ENCODE measurements at places on chromosomes 5 and 9. TPM values are rescaled to one million over a fixed set of nuclear protein-coding genes. Genes with fewer than 3 reads are reported as not detected.

DNA sequence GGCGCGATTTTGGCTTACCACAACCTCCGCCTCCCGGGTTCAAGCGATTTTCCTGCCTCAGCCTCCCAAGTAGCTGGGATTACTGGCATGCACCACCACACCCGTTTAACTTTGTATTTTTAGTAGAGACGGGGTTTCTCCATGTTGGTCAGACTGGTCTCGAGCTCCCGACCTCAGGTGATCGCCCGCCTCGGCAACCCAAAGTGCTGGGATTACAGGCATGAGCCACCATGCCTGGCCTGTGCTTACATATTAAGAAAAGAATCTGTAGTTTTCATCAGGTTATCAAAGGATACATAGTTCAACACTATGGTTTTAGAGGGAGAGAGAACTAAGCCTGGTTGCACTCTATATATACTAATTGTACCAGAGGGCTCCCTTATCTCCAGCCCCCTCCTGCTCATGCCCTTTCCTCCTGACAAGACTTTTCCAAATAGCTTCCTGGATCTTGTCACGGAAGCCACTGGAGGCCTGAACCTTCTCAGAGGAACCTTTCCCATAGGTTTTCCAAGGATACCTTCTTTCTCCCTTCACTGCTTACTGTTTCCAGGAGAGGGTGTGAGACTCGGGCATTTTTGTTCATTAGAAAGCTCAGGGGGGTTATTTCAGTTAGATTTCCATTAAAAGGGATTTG lies 53.1 kb downstream of the SLC44A1 start:
- no peak for DNase-seq

DNA sequence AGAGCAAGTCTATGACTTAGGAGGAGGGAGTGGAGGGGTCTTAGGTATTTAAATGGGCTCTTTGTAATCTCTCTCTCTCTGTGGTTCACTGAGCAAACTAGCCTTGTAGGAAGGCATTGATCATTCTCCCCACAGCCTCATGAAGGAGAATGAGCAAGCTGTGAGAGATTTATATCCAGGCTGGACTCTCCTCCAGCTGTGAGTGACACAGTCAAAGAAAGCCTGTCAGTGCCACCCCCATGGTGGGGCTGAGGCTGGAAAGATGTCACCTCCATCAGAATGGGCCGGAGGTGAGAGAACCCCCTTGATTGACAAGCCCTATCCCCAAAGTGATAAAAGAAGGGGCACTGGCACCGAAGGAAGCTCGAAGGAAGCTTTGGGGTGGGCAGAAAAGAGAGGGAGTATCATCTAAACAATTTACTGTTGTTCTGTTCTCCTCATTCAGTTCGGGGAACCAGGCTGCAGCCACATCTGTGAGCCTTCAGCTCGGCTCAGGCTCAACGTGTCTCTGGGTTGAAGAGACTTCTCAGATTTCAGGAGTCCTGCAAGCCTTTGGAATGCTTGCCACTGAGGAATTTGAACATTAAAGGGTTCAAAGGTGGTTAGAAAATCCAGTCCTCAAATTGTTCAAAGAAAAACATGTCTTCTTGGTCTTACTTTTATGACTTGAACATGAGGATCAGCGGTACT lies 538.2 kb upstream of the ZNF462 start:
- DNase-seq = no peak

GRCh38 chr5:142955628-142956027 lies 185.5 kb downstream of the ARHGAP26 start:
- DNase-seq = no peak

GRCh38 chr5:160118349-160119141 lies 705 bp downstream of the PWWP2A start:
- DNase-seq = no peak

GRCh38 chr9:88579050-88579715 lies 44.2 kb downstream of the NXNL2 start:
- DNase-seq = no peak

DNA sequence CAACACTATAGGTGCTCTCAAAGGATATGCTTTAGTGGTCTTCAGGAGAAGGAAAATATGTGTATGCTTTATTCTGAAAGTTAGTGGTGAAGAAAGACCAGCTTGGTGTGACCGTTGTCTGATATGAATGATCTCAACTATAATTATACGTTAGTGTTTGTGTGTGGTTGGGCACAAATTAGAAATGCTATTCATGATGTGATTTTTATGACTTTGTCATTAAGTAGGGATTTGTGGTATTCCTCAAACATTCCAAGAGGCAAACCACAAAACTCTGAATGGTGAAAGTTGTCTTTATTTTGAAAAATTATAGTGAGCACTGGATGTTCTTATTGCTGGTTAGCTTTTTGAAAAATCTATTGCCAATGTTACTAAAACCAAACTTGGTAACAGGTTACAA lies 6.2 kb upstream of the F2R start:
- DNase-seq = no peak

DNA sequence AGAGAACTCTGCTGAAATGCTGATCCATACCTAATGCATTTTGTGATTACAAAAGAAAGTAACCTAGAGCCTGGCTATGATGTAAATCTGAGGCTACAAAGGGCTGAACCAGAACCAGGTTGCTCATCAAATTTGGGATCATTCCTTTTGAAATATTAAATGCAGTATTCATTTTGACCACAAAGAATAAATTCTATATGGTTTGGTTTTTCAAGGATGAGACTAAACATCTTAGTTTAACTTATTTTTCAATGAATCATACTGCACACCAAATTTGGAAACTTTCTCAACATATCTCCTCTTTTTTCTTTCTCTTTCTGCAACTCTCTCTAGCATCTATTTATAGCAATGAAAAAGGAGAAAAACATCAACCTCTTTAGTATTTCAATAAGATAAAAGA lies 46.5 kb downstream of the CEMIP2 start:
- DNase-seq = no peak

DNA sequence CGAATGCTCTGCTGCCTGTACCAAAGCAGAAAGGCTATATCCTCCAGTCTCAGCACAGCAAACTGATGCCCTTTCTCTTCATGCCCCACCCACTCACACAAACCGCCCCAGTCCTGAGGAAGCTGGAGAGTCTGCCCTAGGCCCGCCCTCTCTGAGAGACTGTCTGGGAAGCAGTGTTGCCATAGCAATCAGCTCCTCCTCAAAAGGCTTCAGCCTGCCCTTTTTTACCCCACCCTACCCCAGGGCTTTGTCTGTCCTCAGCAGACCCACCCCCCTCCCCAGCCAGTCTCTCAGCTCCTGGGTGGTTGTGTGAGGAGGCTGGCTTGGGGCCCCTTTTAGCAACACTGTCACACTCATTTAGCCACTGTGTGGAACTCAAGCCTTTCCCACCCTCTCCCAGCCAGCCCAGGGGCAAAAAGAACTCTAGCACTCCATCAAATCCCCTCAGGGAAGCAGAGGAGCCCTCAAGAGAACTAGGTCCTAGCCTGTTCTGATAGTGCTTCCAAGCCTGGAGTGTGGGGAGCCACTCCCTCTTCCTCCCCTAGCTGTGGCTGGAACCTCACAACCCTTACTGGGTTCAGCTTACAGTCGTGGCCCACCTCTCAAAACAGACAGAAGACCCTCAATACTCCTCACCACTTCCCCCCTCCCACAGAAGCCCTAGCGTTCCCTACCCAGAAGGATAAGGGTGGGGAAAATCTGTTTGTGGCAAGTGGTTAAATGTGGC lies 1.4 kb downstream of the ATOSB start:
- peak; percentile 81 for DNase-seq

DNA sequence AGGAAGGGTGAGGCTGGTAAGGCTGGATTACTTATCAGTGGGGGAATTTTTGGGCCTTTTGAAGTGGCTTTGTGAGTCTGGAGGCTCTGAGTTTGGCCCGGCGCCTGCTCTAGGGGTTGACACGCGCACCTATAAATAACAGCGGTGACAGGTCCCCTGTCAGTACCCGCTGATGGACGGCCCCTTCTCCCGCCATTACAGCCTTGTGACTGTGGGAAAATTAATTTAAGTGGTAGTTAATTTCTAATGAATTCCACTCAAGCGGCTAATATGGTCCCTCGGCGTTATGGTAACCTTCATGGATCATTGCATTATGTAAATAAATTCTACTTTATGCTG lies 16.5 kb downstream of the MRPL36 start:
- DNase-seq = no peak

- peak; percentile 20 for DNase-seq
Observed at GRCh38 chr5:165630261-165630778, 2124.9 kb downstream of the MAT2B start.

DNA sequence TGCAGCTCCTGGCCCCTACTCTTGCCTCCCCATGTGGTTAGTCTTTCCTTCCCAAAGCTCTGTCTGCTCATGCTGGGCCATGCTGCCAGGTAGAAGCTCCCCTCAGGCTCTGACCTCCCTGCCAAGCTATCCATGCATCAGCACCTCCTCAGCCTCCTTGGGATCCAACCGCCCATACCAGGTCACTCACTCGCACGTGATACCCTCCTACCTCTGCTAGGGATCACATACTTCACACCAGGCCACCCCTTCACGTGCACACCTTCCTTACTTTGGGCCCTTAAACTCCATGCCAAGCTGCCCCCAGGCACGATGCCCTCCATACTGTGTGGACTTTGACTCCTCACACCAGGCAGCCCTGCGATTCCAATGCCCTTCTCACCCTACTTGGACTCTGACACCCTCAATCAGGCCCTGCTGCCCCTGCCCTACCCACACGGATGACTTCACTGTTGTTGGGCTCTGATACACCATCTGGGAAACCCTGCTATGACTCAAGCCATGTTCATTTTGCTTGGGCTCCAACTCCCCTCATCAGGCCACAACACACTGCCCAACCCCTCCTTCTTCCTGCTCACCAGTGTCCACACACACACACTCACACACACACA lies 34.1 kb downstream of the ZNF483 start:
- peak; percentile 32 for DNase-seq

DNA sequence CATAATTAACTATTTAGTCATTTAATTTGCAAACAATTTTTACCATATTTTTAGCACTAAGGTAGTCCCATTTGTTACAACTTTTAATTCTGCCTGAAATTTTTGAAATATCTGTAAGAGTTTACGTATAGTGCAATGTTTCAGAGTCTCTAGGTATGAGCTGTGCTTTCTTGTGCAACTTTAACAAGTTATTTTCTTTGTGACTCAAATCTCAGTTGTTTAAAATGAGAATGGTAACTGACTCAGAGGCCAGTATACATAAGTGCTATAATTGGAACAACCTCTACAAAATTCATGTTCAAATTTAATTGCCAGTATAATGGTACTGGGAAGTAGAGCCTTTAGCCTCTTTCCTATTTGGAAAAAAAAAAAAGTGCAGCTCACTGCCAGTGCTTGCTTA lies 14.2 kb upstream of the ZNF883 start:
- DNase-seq = no peak

GRCh38 chr5:75348241-75348640 lies 11.2 kb downstream of the HMGCR start:
- DNase-seq = no peak

DNA sequence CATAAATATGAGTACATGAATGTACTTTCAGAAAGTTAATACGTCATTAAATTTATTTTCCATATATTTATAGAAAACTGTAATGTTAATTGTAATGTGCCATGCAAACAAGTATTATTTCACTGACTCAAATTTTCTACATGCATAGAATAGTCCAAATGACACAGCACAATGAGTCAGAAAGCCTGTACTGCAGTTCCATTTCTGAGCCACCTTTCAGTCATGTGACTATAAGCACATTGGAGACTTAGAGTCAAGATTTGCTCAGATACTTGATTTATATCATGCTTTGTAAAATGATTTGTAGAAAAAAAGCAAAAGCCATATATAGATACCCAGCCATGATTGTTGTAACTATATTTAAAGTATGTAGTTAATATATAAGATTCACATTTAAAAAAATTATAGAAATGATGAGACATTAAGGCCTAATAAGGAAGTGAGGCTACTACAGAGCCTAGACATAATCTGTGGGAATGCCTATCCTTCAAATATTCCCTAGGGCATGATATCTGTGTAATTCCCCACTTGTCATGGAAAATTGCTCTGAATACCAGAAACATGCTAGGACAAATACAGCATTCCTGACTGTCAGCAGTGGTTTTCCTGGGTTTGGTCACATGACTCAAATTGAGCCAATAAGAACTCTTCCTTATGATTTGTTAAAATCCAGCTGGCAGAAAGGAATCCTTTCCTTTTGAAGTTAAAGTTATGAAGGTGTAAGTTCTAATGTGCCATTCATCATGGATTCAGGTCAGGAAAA lies 50.0 kb downstream of the PTPRD start:
- DNase-seq = no peak

- DNase-seq = no peak
Observed at GRCh38 chr9:20238921-20239320, 383.4 kb downstream of the MLLT3 start.

DNA sequence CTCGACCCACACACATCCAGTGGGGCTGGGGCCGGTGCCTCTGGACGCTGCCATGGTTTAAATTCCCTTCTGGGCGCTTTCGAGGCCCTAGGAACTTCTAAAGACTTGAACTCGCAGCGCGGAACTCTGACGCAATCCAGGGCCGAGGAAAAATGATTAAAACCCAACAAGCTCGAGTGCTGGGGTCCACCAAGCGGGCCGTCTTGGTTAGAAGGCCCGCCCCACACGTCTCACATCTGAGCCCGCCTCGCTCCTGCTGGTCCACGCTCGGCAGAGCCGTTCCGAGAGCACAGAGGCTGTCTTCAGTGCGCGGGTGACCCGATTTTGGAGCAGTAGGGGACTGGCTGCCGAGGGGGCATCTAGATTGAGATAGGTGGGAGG lies 1.5 kb downstream of the CRHBP start:
- no peak for DNase-seq

DNA sequence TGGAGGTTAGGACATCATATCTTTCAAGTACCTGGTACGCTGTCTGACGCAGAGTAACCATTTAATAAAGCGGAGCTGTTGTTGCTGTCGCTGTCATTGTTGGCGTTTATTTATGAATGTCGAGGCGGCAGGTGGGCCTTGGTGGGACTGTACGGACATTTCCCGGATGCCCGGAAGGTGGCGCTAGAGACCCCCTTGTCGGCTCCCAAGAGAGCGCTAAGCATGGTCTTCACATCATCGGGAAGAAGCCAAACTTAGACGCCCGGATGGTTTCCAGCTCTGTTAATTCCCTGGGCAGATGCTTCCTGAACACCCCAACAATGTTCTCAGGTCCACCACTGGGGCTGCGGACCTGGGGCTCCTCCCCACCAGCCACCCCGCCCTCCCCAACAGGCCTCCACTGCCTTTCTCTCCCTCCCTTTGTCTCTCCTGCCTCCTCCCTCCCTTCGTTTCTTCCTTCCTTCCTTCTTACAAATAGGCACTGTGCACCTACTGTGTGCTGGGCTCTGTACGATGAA lies 54.1 kb downstream of the DUSP1 start:
- peak; percentile 85 for DNase-seq

The VDAC1 gene
- 438 TPM for total RNA-seq

The MCIDAS gene
- total RNA-seq = 3.6 TPM

The C8G gene
- total RNA-seq = not detected

The SREK1IP1 gene
- total RNA-seq = 9.1 TPM

The CAMK4 gene
- total RNA-seq = 0.10 TPM

The MGAT1 gene
- total RNA-seq = 56.5 TPM

The FUT7 gene
- total RNA-seq = not detected

The OR1J2 gene
- total RNA-seq = not detected

The PRSS3 gene
- not detected for total RNA-seq

All from NCI-H460 (cell line).